CD4-positive, alpha-beta T cell treated with Interleukin-6 at 100 ng/mL for 8 hours (primary cell): ENCODE measurements at places on chromosomes 7 and 10.

- DNase-seq = no peak
Observed at GRCh38 chr10:58302254-58302653, 32.6 kb upstream of the UBE2D1 start.

DNA sequence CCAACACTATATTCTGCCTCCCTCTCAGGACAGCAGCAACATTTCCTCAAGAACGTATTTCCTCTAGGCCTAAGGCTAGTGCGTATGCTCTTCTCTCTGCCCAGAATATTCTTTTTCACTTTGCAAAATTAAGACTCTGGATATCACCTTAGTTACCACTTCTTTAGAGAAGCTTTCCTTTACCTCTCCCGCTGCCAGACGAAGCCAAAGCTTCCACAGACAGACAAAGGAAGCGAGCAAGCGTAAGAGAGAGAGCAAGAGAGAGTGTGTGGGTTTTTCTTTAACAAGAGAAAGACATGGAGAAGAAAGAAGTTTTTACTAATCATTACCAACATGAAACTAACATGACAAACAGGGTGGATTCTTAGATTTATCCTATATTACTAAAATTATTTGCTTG is 64.1 kb downstream of the P4HA1 start:
- DNase-seq = no peak

- no peak for DNase-seq
Observed at GRCh38 chr7:121049028-121049791, 60.7 kb downstream of the CPED1 start.

GRCh38 chr7:142620402-142620801 is 128.9 kb upstream of the PRSS1 start:
- no peak for DNase-seq

- no peak for DNase-seq
Observed at GRCh38 chr10:114479307-114479706, 75.0 kb upstream of the AFAP1L2 start.

DNA sequence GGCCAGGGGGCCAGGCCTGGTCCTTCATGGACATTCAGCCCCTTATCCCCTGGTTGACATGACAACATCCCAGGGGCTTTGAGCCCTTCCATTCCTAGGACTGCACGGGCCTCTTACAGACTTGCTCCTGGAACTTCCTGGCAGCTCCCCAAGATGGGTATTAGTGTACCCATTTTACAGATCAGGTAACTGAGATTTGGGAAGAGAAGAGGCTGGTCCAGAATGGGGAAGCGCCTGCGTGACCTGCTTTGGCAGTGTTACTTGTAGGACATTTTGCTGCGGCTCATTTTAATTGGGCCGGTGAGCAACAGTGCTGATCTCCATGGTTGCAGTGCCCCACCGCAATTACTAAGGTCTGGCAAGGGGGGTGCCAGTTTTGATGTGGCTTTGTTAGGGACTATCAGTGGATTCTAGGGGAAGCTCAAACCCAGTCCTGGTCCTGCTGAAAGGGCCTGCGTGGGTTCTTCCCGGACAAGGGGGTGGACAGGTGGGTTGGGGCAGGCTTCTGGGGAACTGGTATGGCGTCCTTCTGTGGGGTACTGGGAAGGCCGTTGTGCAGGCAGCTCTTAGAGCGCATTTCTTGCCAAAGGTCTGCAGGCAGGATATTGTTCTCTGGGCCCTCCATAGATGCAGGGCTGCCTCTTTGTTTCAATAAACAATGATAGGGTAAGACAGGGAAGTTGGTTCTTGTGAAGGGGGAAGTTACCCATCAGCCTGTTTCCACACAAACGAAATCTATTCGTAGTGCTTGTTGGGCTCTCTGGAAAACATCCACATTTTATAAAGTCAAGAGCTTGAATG is 137.6 kb downstream of the RGS10 start:
- no peak for DNase-seq

DNA sequence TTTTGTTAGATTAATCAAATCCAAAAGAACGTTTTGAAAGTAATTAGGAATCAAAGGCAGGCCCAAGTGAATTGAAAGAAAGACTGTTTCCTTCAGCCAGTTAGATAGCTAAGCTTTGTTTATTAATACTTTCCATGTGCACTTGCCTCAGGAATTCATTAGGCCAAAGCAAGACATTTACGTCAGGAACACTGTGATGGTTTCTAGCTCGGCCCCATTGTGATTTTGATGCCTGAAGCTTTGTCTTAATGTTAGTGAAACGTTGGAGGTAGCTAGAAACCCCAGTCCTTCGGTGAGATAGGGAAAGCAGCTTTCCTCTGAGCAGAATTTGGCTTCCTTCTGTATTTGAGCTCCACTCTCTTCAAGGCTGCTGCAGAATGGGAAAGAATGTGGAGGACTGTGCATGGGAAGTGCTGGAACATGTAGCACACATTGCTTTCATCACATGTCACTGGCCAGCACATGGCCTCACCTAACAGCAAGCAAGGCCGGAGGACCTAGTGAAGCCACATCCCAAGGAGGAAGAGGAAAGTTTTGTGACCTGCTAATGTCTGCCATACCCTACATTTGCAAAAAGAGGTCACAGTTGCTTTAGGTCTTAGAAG is 64.1 kb downstream of the PCGF5 start:
- no peak for DNase-seq

GRCh38 chr10:121469797-121470606 is 128.2 kb downstream of the FGFR2 start:
- no peak for DNase-seq

DNA sequence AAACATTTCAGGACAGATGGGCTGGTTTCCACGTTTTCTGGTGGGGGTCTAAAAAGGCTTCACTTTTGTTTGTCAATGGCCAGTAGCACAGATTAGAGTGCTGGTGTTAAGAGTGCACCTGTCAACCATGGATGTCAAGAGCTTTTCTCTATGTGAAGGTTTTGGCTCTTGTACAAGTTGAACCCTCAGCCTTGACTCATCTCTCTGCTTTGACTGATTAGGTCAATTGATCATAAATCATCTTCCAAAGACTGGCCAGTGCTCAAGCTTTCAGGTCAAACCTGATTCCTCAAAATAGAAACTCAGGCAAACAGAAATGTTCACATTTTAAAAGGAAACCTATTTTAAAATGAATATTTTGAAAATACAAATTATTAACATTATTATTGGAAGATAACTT is 59.6 kb upstream of the SP4 start:
- DNase-seq = no peak

- DNase-seq = no peak
Observed at GRCh38 chr10:103192089-103192450, 1.0 kb downstream of the NT5C2 start.

DNA sequence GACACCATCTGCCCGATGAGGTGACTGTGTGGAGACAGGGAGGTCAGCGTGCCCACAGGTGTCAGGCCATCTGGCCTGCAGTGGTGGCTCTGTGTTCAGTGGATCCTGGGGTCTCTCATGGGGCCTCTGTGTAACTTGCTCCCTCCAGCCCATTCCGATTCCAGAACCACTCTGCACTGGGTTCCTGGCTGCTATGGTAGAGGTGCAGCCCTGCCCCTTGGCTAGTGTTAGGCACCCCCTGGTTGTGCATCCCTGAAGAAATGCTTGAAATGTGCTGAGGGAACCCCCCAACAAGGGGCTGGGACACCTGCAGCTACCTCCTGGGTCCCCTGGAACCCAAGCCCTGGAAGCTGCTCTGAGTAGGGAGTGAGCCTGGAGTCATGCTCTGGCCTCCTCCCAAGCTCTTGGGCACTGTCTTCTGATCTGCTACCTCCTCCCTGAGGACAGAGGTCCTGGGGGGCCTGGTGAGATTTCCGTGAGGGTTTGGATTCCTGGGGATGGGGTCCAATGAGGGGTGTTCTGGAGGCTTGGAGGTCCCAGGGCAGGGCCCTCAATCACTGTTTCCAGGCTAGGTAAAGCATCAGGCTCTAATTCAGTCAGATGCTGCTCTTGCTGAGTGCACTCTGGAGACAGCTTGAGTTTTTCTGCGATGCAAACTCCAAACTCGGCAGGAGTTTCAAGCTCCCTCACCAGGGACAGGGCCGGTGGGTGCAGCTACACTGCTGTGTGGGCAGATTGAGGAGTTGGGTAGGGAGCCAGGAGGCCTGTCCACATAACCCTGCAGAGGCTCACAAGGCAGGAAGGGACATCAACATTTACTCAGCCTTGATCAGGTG is 27.7 kb downstream of the RAMP3 start:
- no peak for DNase-seq

DNA sequence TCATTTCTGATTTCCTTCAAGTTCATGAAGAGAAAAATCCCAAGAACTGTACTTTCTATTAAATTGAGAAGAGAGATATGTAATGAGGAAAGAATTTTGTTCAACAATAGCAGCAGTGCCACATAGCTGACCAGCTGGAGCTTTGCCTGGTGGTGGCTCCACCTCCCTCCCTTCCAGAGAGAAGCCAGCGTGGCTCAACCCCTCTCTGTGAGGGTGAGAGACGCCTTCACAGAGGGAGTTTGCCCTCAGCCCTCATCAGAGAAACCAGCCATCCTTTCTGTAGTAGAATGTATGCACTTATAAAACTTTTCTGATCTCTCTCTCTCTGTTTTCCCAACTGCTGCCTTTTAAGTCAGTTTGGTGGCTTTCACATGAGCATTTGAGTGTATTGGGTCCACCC is 20.5 kb upstream of the COL1A2 start:
- no peak for DNase-seq

- peak; percentile 24 for DNase-seq
Observed at GRCh38 chr7:65980478-65981250, 1.3 kb downstream of the GUSB start.

DNA sequence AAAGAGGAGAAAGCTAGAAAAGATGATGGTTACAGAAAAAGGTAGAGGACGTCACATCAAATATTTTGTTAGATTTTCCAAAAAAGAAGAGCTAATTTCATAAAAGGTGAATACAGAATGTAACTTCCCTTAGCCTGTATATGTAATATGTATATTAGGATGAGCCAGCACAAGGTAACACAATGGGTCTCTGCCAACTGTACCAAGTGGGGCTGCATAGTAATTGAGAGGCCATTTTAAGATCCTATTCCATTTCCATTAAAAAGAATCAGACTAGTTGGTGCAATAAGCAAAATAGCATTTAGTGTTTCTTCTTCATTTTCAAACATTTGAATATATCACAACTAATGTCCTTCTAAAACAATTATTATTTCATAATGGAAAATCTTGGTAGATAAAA is 134.6 kb downstream of the SEMA3A start:
- DNase-seq = no peak

DNA sequence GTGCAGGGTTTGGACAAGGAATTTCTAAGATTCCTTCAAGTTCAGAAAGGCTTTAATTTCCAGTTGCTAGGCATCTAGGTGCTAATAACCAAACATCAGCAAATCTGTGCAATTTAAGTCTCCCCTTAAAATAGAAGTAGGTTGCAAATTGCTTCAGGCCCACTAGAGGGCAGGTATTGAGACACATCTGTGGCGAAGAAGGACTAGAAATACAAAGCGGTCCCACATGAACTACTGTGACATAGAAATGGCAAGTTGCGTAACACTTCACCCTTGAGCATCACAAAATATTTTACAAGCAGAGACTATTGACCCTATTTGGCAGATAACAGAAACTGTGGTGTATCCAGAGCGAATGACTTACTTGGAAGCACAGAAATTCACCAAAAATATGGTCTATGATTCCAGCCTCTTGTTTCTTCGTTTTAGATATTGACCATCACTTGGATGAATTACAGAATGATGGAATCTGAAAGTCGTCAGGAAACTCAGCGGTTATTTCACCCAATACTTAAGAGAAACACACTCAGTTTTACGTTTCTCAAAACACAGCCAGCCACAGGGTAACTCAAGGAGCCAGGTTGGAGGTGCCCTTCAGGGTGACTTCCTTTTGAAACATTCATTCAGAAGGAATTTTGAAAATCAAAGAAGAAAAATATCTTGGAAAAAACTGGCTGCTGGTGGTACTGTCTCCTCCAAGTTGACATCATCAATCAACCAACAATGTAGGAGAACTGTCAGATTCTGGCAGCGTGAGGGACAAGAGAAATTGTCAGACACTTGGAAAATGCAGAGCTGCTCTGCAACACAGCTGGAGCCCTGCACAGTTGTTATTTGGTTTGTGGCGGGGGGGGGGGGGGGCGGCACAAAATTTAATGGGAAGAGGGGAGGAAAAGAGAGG is 256.3 kb upstream of the MINDY3 start:
- DNase-seq = no peak

GRCh38 chr10:97823734-97824133 is 25.9 kb upstream of the GOLGA7B start:
- DNase-seq = no peak

DNA sequence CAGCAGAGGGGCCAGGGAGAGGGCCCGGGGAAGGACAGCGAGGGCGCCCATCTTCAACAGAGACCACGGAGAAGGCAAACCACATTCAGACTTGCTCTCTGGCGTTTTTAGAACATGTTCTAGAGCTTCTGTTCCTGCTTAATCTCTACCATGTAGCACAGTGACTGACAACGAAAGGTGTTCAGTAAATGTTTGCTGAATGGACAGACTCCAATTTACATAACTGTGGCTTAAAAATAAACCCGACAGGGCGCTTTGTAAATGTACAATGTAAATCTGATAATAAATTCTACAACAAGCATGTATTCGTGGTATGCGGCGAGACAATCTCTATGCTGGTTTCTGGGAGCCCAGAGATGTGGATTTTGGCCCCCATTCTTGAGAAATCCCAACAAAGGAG is 10.5 kb downstream of the ADARB2 start:
- no peak for DNase-seq

DNA sequence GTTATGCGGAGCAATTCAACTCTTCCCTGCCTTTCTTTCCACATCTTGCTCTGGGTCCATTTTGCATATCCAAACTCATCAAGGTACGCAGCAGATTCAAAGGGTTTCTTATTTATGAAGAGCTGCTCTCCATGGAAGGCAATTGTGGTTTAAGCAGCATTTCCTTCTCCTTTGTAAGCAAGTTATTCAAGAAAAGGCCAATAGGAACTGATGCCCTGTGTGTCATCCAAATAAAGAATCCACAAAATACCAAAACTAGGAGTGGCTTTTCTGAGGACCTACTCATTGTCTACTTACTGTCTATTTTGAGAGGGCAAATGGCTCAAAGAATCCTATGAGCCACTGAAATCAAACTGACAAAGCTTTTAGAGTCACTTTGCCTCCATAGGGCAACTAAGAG is 253.1 kb downstream of the PTEN start:
- no peak for DNase-seq

GRCh38 chr7:44196450-44196872 is 4.3 kb upstream of the YKT6 start:
- DNase-seq = peak; percentile 22

DNA sequence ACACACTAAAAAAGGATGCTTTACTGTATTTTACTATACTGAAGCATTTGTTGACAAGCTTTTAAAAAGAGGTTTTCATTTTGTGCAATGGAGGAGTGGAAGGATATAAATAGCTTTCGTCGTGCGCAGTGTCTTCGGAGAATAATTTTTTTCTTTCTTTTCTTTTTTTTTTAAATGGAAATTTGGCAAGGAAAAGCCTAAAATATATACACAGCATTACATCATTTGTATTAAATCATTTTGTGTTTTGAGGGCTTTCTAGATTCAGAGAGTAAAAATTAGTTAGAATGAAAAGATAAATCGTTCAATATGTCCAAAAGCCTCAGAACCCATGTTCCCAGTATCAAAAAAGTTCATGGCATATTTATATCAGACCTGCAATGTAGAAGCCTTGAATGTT is 150.2 kb upstream of the FERD3L start:
- DNase-seq = no peak

- DNase-seq = no peak
Observed at GRCh38 chr10:80856186-80856585, 318.5 kb downstream of the SH2D4B start.

- no peak for DNase-seq
Observed at GRCh38 chr10:88592381-88592780, 5.8 kb downstream of the LIPJ start.

- DNase-seq = no peak
Observed at GRCh38 chr10:10642189-10642588, 375.5 kb upstream of the CELF2 start.
